ENCODE measurements at places on chromosomes 6 and 20. TPM values are rescaled to one million over a fixed set of nuclear protein-coding genes. Genes with fewer than 3 reads are reported as not detected.

Gene VARS1
- total RNA-seq, result 331 TPM

- no peak for DNase-seq
Observed at GRCh38 chr6:2081155-2082138, 164.0 kb downstream of the GMDS start.

Gene TSPO2
- not detected for total RNA-seq

- no peak for DNase-seq
Observed at GRCh38 chr6:37602801-37603200, 94.9 kb downstream of the MDGA1 start.

DNA sequence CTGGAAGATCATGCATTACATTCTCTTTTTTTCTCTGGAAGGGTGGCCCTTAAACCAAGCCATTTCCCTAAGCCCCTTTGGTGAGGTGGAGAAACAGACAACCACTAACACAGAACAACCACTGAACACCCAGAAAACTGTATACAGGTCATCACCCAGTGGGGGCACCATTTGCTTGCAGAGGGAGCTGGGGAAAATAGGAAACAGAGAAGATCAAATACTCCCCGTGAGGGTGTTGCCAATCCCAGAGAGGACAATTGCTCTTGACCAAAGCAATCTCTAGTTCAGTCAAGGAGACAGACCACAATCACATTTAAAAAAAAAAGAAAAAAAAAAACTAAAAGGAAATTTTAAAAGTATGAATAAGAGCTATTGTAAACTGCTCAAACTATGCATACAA is 865 bp upstream of the DAAM2 start:
- no peak for DNase-seq

Gene PTK7
- 49.7 TPM for total RNA-seq

Gene HLA-DQA1
- 6.9 TPM for total RNA-seq

Gene PSORS1C1
- total RNA-seq, result 11.0 TPM

Gene PDE10A
- 23.7 TPM for total RNA-seq

DNA sequence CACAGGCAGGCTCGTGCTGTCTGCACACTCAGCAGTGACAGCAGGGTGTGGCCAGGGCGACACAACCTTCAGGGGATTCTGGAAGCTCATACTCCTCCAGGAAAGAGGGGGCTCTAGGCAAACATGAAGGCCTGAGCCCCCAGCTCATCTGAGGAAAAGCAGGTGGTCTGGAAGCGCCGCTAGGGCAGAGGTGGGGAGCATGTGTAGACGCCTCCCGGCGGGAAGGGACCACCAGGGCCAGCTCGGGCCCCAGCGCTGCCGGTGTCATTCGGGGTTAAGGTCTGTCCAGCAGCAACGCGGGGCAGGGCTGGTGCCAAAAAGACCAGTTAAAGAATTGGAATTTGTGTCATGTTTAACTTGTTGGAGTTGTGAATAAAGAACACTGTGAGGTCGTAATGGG is 39.3 kb upstream of the SYNJ2 start:
- no peak for DNase-seq

GRCh38 chr20:1905693-1906092 is 10.5 kb downstream of the SIRPA start:
- no peak for DNase-seq

DNA sequence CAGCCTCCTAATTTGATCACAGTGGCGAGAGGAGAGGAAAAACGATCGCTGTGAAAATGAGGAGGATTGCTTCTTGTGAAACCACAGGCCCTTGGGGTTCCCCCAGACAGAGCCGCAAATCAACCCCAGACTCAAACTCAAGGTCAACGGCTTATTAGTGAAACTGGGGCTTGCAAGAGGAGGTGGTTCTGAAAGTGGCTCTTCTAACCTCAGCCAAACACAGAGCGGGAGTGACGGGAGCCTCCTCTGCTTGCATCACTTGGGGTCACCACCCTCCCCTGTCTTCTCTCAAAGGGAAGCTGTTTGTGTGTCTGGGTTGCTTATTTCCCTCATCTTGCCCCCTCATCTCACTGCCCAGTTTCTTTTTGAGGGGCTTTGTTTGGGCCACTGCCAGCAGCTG is 28.7 kb downstream of the SAYSD1 start:
- no peak for DNase-seq

Gene CLIC5
- total RNA-seq, result 3.3 TPM

GRCh38 chr6:40328386-40328985 is 258.7 kb downstream of the LRFN2 start:
- peak; percentile 77 for DNase-seq

Gene CAPN11
- total RNA-seq, result not detected

DNA sequence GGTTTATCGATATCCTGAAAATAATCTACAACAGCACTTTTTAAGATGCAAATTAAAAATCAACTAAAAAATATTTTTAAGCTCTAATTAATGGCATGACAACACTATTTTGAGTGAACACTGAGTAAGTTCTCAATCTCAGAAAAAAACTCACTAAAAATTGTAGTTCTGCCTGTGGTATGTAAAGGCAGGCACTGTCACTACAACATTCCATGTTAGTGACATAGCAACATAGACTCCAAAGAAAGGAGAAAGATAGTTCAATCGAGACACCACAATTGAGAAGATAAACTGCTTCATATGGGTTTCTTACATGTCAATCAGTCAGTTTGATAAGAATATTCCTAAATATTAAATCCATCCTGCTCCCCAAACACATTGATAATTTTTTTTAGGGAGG is 38.0 kb downstream of the COL12A1 start:
- DNase-seq, result no peak

Gene PRL
- total RNA-seq, result not detected

- DNase-seq, result no peak
Observed at GRCh38 chr6:150606168-150606591, 6.5 kb downstream of the PLEKHG1 start.

- DNase-seq, result no peak
Observed at GRCh38 chr20:37764333-37764935, 70.6 kb downstream of the CTNNBL1 start.

DNA sequence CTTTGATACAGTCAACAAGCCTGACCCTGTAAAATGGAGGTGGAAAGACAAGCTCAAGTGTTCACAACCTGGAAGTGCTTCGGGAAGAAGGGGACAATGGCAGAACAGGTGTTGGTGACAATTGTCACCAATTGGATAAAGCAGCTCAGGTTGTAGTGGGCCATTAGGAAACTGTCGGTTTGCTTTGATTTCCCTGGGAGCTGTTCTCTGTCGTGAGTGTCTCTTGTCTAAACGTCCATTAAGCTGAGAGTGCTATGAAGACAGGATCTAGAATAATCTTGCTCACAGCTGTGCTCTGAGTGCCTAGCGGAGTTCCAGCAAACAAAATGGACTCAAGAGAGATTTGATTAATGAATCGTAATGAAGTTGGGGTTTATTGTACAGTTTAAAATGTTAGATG is 15.0 kb downstream of the CCR6 start:
- DNase-seq, result no peak

DNA sequence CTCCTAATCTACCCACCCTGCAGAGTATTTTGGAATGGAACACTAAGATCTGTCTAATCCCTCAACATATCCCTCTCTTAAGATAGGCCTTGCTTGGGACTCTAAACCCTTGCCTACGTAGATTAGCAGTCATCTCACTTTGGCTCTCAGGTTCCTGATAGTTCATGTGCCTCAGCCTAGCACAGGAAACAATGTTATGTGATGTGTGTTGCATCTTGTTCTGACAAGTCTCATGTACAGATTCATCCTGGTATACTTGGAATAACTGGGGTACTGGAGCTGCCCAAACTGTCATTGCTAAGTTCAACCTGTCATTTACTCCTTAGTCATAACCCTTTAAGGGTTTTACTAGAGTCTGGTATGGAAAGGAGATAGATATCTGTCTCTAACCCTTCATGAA is 34.1 kb downstream of the TREML1 start:
- no peak for DNase-seq

Gene CITED2
- 21.4 TPM for total RNA-seq

- DNase-seq, result no peak
Observed at GRCh38 chr20:46277602-46278001, 30.7 kb downstream of the CDH22 start.

Measured in Calu3 (cell line).